ENCODE measurements at places on chromosomes 1 and 21.

- no peak for DNase-seq
Measured at GRCh38 chr1:206588492-206588891, 23.8 kb downstream of the EIF2D start.

DNA sequence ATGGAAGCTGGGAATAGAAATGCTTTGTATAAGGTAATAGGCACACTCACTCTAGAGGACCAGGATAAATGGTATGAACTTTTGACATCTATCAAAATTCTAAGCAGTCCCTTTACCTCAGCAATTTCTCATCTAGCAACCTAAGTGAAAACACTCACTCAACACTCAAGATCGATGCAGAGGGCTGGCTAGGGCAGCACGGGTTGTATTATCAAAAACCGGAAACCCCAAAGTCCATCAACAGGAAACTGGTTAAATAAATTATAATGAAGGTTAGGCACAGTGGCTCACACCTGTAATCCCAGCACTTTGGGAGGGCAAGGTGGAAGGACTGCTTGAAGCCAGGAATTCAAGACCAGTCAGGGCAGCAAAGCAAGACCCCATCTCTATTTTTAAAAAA is 9.4 kb downstream of the USP48 start:
- DNase-seq: no peak

DNA sequence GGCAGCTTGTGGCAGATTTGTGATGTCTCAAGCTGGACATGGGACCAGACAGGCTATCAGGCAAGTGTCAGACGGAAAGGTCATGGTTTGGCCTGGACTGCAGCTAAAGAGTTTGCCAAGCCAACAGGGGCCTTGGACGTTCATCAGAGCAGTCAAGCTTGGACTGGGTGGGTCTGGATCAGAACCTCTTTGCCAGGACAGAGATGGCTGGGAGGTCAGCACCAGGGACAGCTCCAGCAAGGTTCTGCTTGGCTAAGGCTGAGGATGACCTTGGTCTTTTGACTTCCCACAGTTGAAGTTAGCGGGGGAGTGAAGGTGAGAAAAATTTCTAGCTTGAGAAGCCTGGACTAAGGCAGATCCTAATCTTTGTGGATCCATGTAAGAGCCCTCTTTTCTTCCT is 68.1 kb downstream of the GRIK3 start:
- peak; percentile 21 for DNase-seq

GRCh38 chr1:56709269-56709880 is 64.3 kb downstream of the PRKAA2 start:
- DNase-seq: peak; percentile 40

DNA sequence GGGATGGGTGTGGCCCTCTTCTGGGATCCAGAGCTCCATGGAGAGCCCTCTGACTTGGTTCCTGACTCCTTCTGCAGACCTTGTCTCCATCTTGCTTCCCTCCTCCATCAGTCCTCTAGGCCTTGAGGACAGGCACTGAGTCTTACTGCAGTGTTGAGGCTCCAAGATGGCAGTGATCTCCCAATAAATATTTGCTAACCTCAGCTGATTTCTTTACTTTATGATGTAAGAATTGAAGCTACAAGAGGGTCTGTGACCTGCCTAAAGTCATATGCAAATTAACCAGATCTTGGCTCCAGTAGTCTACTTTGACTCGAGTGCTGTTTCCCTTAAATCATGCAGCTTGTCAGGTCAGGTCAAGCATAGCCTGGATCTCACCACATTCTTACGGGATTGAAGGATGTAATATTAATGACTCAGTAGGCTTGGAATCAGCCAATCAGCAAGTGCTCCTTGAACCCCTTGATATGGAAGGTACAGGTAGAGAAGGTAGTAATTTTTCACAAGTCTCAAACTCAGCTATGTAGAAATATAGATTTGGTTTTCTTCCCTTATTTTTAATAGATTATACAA is 93.0 kb downstream of the CLIC6 start:
- peak; percentile 8 for DNase-seq

DNA sequence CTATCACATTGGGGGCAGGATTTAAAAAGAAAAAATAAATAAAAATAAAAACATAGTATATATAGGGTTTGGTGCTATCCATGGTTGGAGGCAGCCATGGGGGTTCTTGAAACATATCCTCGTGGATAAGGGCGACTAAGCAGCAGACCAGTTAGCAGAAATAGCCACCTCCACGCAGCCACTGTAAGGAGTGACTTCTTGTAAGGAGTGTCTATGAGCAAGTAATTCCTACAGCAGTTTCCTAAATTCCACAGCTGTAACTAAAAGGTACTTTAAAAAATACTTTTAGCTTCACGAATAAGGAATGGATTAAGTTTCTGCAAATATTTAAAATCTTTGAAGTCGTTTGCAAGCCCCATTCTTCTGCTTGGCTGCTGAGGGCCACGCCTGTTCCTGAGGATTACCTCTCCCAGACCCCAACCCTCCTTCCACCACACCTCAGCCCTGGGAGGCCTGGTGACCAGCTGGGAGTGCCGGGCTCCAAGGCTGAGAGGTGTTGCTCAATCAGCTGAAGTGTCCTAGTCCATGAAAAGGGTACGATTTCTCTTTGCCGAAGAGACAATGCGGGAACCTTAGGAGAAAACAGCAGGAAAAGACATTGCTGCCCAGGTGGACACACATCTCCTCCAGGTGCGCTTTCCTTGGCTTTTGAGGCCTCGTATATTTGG is 115.3 kb downstream of the ADSS2 start:
- no peak for DNase-seq

DNA sequence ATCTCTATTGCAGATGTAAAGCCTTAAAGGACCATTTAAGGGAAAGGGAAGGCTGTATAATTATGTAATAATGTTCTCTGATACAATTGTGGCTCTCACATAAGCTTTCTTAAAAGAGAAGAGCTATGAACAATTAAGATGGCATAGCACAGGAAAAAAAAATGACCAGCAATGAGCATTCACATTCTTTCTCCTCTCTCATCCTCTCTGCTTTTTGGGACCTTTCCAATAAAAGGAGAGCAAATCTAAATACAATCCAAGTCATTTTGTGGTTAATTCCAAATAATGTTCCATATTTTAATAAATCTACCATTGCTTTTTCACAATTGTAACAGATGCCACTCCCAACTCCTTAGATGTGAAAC is 23.5 kb downstream of the SMYD3 start:
- no peak for DNase-seq

GRCh38 chr1:41622859-41623732 is 138.6 kb upstream of the EDN2 start:
- no peak for DNase-seq

DNA sequence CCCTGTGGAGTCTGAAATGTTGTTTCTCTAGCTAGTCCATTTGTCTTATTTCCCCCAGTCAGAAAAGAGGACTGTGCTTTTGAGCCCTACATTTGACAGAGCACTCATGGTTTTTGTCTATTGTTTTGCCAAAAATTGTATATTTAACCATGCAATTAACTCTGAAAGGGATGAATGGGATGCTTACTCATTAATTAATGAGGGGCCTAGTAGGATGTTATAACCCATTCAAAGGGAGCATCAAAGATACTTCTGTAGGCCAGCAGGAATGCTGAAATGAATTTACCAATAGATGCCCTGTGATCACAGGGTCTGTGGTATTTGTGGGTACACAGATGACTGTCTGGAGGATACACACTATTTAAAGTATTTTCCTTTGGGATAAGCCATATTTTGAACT is 147.7 kb downstream of the FCRL5 start:
- DNase-seq: no peak

DNA sequence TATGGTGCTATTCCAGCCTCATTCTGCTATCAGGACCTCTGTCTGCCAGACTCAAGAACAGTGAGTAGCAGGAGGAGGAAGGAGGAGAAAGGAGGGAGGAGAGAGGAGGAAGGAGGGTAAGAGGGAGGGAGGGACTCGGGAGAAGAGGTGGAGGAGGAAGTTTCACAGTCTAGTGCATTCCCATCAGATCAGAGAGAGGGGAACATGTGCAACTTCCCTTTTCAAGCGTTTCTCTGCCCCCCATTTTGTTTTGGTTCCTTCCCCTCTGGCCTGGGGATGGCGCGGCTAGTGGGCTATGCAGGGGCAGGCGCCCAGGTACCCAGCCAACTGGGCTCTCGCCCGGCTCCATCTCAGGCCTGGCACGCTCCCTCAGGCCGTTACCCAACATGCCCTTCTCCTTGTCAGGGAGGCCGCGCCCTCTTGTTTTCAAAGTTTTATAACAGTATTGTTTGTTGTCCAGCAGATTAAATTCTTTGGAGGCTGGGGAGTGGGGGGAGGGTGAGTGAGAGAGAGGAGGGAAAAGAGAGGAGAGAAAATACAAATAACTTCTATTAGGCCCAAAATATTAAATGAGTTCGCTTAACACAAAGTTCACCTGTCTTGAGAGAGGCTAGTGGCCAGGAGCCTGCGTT is 56.0 kb downstream of the CD46 start:
- no peak for DNase-seq

- no peak for DNase-seq
Measured at GRCh38 chr1:11335417-11336056, 62.5 kb downstream of the UBIAD1 start.

- DNase-seq: no peak
Measured at GRCh38 chr21:42522271-42522670, 8.6 kb downstream of the SLC37A1 start.

DNA sequence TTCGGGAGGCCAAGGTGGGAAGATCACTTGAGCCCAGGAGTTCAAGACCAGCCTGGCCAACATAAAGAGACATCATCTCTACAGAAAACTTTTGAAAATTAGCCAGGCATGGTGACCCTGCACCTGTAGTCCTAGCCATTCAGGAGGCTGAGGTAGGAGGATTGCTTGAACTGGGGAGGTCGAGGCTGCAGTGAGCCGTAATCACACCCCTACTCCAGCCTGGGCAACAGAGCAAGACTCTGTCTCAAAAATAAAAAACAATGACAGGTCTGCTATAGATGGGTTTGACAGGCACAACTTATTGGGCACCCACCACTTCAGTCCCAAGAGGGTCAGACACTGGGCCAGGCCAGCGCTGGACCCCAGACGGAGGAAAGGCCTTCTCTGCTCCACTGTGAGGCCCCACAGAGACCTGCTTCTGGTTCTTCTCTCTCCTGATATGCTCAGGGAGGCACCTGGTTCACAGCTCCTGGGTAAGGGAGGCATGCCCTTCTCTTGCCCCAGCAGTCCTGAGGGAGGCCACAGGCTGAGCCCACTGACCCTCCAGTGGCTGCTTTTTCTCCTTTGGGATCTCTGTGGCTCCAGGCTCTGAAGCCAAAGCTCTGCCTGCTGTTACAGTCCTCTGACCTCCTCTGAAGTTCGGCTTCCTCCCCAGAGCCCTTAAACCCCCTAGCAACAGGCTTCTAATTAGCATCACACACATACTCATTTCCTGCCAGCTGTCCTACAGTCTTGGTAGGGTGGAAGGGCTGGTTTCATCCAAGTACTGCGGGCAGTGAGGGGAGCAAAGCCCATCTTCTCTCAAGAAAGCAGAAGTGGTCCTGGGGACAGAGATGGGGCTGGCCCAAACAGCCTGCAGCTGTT is 14.4 kb downstream of the S100A16 start:
- DNase-seq: no peak

GRCh38 chr1:44571712-44572571 is 102.3 kb downstream of the TMEM53 start:
- DNase-seq: peak; percentile 26

DNA sequence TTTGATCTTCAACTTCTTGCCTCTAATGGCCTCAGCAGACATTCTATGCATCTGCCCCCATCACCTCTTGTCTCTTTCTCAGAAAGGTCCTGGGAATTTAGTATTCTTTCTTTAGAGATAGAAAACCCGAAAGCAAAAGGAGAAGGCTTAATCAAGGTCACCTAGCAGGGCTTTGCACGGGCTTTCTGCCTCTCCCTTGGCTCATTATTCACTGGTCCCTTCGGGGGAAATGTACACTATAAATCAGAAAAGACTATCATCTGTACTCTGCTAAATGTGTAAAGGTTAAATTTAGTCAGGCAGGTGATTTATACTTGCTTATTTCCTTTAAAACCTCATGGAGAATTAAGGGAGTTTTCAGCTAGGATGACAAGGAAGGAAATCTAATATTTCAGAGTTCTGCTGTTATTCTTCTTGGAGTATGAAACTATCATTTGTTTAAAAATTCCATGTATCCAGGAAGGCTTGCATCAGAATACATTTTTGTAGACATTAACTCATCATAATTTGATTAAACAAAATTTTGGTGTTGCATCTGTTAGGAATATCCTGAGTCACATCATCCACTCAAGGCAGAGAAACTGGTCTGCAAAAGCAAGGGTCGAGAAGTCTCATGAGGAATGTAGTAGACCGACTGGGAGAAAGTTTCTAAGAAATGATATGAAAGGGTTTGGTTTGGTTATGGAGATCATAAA is 124.6 kb downstream of the GABPA start:
- DNase-seq: no peak

GRCh38 chr1:235136111-235136510 is 7.5 kb upstream of the TOMM20 start:
- DNase-seq: no peak

- no peak for DNase-seq
Measured at GRCh38 chr21:42105476-42106315, 34.6 kb downstream of the UMODL1 start.

DNA sequence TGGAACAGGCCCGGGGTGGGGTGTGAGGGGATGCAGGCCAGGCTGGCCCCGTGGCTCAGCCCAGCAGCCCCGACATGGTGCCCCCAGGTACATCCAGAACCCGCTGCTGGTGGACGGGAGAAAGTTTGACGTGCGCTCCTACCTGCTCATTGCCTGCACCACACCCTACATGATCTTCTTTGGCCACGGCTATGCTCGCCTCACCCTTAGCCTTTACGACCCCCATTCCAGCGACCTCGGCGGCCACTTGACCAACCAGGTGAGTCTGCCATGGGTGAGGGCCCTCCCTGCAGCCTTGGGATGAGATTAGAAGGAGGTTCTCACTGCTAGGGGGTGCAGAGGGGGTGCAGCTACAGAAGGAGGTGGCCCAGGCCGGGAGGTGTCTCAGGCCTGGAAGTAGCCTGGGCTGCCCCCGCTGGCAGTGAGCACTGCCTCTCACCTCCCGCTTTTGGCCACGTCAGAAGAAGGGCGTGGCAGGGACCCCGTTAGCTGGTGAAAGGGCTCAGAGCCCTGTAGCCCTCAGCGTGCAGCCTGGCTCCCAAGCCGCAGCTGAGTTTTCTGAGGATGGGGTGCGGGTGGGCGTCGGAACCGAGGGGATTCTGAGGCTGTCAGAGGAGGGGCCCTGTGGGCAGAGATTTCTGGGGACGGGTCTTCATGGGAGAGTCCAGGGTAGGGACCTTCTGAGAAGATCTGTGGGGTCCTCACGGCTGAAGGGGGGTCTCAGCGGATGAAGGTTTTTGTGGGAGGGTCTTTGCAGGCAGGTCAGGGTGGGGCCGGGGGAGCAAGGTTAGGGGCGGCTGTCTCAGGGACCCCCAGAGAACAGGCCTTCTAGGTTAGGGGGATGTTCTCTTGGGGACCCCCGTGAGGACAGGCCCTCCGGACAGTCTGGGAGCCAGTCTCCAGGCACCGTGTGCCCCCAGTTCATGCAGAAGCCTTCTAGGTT is 10.4 kb downstream of the TTLL10 start:
- DNase-seq: no peak

GRCh38 chr1:168053681-168054080 is 83.0 kb downstream of the GPR161 start:
- DNase-seq: no peak

Data from RWPE1 (cell line).